ENCODE measurements at places on chromosomes 13 and 19.

GRCh38 chr13:45564133-45564776 is 51.3 kb downstream of the ERICH6B start:
- ATAC-seq: no peak

DNA sequence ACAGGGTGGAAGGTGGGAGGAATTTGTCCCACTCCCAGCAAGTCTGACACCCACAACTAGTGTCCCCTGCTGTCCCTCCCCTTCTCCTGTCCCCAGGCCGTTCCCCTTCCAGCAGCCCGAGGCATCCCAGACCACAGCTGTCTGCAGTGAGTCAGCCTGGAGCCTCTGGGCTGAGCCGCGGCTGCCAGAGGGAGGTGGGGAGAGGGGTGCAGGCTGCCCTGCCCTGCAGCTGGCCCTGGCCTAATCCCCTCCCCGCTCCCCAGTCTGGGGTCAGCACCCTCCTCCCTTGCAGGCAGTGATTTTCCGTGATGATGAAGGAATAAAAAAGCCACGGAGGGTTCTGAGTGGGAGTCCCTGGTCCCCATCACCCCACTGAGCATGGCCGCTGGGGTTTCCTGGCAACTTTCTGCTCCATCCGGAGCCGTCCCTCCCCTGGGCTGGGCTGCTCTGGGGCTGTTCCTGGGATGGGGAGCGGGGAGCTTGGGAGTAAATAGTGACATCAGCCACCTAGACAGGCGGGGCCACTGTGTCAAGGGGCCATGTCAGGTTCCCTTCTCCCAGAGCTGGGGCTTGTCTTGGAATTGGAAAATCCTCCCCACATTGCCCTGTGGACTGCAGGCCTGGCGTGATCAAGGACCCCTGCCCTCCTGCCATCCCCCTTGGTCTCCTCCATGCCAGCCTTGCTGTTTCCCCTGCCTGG is 16.8 kb downstream of the SPC24 start:
- peak; percentile 70 for ATAC-seq

DNA sequence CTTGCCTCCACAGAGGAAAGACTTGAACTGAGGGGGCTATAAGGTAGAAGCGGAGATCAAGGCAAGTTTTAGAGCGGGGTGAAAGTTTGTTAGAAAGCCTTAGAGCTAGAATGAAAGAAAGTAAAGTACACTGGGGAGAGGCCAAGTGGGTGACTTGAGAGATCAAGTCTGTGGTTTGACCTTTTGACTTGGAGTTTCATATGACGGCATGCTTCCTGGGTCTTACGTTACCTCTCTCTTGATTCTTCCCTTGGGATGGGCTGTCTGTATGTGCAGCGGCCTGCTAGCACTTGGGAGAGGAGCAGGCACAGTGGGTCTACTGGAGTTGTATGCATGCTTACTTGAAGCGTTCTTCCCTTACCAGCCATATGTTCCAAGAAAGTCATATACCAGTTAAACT is 1768.5 kb downstream of the PCDH9 start:
- no peak for ATAC-seq

DNA sequence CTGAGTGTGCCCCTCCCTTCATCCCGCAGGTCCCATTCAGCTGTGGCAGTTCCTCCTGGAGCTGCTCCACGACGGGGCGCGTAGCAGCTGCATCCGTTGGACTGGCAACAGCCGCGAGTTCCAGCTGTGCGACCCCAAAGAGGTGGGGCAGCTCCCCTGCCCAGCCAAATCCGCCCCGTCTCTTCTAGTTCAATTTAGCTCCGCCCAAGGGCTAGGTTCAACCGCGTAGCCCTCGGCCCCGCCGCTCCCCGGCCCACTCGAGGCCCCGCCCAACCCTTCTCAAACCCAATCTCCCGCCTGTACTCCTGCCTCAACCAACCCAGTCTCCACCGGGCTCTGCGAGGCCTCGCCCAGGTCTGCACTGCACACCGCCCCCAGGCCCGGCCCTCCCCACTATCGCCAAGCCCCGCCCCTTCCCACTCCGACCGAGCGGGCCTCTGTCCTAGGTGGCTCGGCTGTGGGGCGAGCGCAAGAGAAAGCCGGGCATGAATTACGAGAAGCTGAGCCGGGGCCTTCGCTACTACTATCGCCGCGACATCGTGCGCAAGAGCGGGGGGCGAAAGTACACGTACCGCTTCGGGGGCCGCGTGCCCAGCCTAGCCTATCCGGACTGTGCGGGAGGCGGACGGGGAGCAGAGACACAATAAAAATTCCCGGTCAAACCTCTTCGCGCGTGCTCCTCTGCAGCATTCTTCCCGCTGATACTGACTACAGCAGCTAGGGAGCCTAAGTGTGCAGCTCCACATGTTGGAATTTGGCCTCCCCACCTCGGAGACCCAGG is 2.9 kb downstream of the ETV2 start:
- peak; percentile 92 for ATAC-seq

DNA sequence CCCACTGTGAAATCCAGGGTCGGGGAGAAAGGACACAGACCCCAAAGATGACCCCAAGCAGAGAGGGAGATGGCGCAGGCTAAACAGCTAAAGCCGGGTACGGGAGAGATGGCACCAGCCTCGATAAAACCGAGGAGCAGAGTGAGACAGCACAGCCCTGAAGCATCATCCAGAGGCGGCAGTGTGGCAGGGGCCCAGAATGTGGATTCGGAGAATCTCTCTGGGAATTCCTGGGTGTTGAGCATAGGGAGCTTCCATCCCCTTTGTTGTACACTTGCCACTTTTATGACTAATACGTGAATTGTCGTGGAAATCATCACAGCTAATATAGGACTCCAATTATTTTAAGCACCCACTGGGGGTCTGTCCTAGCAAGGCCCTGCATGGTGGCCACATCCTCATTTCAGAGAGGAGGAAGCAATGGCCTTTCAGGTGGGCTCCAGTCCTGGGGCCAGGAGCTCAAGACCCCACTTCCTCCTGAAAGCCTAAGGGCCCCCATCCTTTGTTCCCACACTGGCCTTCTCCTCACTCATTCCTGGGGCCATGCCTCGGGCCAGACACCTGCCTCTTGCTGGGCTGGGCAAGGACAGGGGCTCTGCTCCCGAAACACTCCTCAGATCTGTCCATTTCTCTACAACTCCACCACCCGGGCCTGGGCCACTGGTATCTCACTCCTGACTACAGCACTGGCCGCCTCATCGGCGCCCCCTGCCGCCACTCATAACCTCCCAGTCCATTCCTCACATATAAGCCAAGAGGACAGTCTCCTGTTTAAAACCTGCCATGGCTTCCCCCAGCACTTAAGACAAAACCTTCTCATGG is 29.3 kb upstream of the ATP1A3 start:
- ATAC-seq: no peak

GRCh38 chr19:48837051-48837524 is 797 bp upstream of the HSD17B14 start:
- ATAC-seq: peak; percentile 84

GRCh38 chr13:45575830-45576180 is 39.7 kb downstream of the ERICH6B start:
- no peak for ATAC-seq

DNA sequence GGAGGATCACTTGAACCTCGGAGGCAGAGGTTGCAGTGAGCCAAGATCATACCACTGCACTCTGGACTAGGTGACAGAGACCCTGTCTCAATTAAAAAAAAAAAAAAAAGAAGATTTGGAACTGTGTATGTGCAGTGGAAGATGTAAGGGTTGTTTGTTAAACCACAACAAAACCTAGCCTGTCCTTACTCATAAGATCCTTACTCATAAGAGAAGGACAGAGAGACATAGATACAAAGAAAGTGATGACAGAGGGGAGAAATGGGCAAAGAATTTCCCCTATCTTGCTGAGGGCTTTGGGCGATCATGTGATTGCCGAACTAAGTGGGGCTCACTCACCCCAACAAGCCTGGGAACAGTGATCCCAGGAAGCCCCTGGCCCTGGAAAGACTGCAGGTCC is 7.9 kb downstream of the ITPKC start:
- no peak for ATAC-seq

- no peak for ATAC-seq
These were observed 3.6 kb downstream of the FOXO1 start for GRCh38 chr13:40662866-40663265.
